ENCODE measurements at places on chromosomes 2 and 18. TPM values are rescaled to one million over a fixed set of nuclear protein-coding genes. Genes with fewer than 3 reads are reported as not detected.

The SKOR2 gene
- not detected for total RNA-seq

The HRH4 gene
- 0.12 TPM for total RNA-seq

The RESP18 gene
- total RNA-seq: not detected

The CYS1 gene
- 20.8 TPM for total RNA-seq

The IL36A gene
- total RNA-seq: not detected

The PLCL1 gene
- total RNA-seq: not detected

The MRPL30 gene
- 25.3 TPM for total RNA-seq

The CCDC178 gene
- total RNA-seq: not detected

The ANKRD53 gene
- total RNA-seq: 0.75 TPM

The ARHGEF33 gene
- total RNA-seq: 0.22 TPM

The HJURP gene
- total RNA-seq: 56.9 TPM

The FAM124B gene
- not detected for total RNA-seq

The TTC39C gene
- total RNA-seq: 26.0 TPM

The TMEM37 gene
- total RNA-seq: 1.2 TPM

The NOSTRIN gene
- total RNA-seq: 3.1 TPM

The RGPD3 gene
- 0.29 TPM for total RNA-seq

The INHA gene
- 0.17 TPM for total RNA-seq

- DNase-seq: no peak
Measured at GRCh38 chr2:193973781-193974180, 1683.2 kb upstream of the SLC39A10 start.

DNA sequence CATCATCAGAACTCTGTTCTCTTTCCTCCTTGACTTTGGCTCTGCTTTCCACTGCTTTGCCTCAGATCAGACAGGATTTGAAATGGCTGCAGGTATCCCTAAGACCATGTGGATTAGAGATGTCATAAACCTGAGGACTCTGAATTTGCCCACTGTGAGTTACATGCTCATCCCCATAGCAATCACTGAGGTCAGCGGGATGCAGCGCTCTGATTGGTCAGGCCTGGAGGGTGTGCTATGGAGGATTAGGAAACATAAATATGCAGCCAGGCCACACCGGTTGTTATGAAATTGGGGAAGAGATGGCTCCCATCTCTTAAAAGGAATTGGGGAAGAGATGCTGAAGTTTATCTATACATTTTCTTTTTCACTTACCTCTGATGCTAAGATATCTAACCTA is 73.7 kb upstream of the DNAJC10 start:
- no peak for DNase-seq

GRCh38 chr18:50079571-50080295 is 115.2 kb downstream of the MYO5B start:
- no peak for DNase-seq

DNA sequence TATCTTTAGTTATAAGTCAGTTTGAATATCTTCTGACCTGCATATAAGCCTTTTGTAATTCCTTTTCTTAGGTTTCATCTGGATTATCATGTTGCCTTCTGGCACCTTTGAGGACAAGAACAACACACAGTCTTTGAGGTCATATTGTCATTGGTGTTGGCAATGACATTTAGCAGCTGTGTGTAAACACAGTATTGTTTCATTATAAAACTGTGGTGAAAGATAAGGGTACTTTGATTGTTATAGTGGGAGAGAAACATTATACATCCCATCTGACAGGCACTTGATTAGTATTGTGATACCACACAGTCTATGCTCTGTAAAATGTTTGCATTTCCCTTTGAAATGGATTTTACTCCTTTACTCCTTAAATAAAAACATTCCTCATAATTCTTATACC is 313.5 kb downstream of the RPRM start:
- no peak for DNase-seq

GRCh38 chr2:191656391-191656790 is 21.5 kb upstream of the NABP1 start:
- DNase-seq: no peak

DNA sequence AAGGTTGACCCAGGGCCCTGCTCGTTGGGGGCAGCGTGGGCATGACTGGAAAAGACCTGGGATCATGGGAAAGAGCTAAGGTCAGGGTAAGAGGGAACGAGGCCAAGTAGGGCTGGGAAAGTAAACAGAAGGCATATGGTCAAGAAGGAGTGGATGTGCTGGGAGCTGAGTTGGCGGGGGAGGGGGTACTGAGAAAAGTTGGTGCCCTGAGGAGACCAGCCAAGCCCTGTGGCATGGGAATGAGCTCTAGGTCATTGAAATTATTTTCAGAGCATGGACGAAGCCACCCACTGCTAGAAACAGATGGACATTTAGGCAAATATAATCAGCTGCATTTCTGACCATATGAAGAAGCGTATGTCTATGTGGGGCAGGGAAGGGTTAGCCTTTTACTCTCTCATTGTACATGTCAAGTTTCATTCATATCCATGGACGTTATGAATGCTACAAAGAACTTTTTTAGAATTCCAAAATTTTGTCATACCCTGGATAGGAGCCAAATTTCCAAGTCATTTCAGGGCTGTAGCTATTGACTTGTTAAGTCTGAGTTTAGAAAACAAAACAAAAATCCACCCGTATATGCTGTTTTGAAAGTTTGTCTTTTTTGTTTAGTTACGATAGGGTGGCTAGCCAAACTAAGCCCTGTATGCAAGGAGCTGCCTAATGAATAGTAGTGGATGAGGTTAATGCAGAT is 19.1 kb downstream of the MAPRE2 start:
- DNase-seq: no peak

- DNase-seq: no peak
Measured at GRCh38 chr2:152071518-152071917, 27.3 kb downstream of the CACNB4 start.

GRCh38 chr2:207779523-207779922 is 9.8 kb upstream of the FZD5 start:
- no peak for DNase-seq

- DNase-seq: no peak
Measured at GRCh38 chr2:40606862-40607261, 155.0 kb upstream of the SLC8A1 start.

- DNase-seq: no peak
Measured at GRCh38 chr2:119827866-119828507, 68.3 kb downstream of the PTPN4 start.

- no peak for DNase-seq
Measured at GRCh38 chr2:160278879-160279177, 78.8 kb upstream of the ITGB6 start.

DNA sequence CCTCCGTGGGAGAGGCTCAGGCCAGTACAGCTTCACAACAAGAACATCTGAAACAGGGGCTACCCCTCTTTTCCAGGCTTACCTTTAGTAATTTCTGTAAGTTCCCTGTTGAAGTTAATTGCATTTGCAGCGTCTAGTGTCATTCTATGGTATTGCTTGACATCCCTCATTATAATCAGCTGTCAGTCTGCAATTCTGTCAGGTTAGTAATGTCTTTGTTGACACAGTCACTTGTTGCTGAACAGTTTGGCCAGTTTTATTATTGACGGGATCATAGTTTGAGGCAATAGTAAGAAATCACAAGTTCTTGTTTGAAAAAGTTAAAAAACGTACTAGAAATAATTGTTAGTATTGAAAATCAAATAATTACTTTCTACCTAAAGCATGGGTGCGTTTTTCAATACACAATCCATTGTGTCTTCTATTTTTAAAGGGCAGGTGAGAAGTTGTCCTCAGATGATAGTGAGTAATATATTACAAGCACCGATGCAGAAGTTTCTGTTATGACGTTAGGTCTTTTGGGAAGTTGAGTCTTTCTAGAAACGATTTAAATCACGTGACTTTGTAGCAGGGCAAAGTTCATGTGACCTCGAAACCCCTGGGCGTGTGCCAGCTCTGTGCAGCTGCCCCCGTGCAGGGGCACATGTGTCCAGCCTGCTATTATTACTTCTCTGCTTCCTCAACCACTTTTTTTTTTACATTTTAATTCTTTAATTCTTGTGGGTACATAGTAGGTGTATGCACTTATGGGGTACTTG is 49.5 kb upstream of the MBP start:
- DNase-seq: no peak

DNA sequence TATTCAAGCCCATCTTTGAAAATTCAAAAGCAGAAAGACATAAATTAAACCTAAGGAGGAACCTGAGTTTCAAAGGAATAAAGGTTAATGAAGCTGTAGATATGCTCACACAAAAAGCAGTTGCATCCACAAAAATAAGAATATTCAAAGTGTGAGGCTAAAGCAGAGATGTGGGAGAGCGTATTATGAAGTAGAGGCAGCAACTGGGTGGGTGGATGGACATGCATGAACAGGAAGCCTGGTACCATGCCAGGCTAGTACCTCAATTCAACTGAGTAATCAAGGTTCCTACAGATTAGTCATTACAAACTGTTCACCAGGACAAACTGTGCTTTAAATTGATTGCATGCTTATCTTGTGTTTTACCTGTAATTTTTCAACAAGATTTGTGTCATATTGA is 330.0 kb upstream of the PKDCC start:
- peak; percentile 73 for DNase-seq

GRCh38 chr2:169997140-169997887 is 170.1 kb downstream of the UBR3 start:
- no peak for DNase-seq

DNA sequence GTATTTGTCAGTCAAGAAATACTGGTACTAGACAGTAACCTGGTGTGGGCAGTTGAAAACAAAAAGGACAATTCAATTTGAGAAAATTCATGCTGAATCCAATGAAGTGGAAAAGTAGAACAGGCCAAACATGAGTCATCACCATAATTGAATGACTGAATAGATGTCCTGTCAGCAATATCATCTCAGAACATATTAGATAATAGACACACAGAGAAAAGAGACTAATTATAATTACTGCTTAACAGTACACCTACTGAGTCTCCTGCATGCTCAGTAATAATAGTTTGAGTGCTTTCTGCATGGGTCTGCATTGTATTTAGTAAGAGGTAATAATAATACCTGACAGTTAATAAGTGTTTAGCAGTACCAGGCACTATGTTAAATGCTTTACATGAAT is 138.6 kb upstream of the ZC3H15 start:
- DNase-seq: peak; percentile 25

- no peak for DNase-seq
Measured at GRCh38 chr2:85327160-85327821, 498 bp downstream of the TGOLN2 start.

GRCh38 chr2:62076980-62077638 is 118.8 kb upstream of the B3GNT2 start:
- no peak for DNase-seq

GRCh38 chr2:233967164-233967563 is 50.0 kb downstream of the TRPM8 start:
- no peak for DNase-seq

GRCh38 chr18:40056079-40056692 is 1898.8 kb upstream of the PIK3C3 start:
- no peak for DNase-seq

GRCh38 chr2:44840503-44840850 is 101.0 kb upstream of the SIX3 start:
- no peak for DNase-seq

- no peak for DNase-seq
Measured at GRCh38 chr2:162586311-162586710, 242.4 kb downstream of the GCA start.

- DNase-seq: peak; percentile 9
Measured at GRCh38 chr2:64593035-64593655, 60.6 kb downstream of the SERTAD2 start.

GRCh38 chr2:88711289-88711688 is 19.8 kb downstream of the RPIA start:
- DNase-seq: no peak

All from epithelial cell of proximal tubule (primary cell).